ENCODE measurements at places on chromosomes 16 and 17.

DNA sequence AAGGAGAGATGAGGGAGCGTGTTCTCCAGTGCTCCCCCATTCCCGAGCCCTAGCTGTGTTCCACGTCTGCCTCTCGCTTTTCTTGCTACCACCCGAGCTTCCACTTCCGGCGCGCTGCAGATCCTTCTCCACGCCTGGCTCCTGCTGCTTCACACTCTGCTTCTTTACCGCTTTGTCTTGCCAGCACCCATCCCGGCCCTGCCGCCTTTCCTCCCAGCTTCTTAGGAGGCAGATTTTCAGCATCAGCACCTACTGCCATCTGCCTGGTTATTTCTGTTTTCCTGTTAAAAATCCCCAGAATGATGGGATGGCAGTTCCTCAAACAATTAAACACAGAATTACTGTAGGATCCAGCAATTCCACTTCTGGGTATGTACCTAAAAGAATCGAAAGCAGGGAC lies 64.7 kb downstream of the ELAC2 start:
- no peak for DNase-seq

DNA sequence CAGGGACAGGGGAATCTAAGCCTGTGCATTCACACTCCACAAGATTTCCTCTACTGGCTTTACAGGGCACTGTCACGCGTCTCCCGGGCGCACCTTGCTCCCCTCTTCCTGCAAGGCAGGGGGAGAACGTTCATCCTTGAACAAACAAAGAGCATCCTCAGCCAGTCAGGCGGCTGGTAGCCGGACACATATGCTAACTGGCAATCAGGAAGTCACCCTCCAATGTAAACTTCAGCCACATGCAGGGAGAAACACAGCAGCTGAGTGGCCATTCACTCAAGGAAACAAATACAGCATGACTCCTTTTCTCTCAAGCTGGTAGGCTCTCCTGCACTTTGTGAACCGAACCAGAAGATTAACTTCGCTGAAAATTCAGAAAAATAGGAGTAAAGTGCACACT lies 10.8 kb upstream of the HSBP1 start:
- no peak for DNase-seq

- DNase-seq: no peak
Observed at GRCh38 chr17:81487487-81488275, 24.9 kb downstream of the ACTG1 start.

DNA sequence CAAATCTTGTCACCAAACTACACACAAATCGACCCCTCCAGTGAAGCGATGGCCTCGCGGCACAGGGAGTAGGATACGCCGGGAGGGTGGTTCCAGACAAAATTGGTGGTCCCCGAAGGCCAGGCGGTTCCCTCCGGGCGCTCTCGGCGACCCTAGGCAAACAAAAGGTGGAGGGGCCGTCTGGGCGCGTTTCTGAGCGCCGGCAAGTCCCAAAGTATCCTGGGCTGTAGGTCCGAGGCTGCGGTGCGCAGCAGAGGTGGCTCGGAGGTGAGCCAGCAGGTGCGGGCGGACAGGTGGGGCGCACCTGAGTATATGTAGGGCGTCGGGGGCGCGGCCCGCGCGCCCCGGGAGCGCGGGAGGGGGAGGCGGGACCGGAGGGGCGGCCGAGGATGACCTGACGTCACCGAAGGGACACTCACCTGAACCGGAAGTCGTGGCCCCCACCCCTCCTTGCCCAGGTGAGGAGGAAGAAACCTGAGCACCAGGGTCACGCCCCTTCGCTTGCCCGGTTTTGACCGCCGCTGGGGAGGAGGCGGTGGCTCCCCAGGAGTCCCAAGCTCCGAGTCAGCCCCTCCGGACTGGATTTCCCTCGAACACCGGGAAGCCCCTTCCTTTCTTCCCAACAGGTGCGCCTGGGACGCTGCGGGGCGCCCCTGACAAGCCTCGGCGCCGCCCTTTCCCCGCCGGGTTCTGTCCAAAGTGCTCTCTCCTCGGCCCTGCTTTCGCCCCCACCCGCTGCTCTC lies at the start of gene CLDN7:
Gene CLDN7 (minus strand): TSS at position 287 of the 743 bp plus-strand sequence. CDS start 435 bp downstream, outside the sequence.
- no peak for DNase-seq

DNA sequence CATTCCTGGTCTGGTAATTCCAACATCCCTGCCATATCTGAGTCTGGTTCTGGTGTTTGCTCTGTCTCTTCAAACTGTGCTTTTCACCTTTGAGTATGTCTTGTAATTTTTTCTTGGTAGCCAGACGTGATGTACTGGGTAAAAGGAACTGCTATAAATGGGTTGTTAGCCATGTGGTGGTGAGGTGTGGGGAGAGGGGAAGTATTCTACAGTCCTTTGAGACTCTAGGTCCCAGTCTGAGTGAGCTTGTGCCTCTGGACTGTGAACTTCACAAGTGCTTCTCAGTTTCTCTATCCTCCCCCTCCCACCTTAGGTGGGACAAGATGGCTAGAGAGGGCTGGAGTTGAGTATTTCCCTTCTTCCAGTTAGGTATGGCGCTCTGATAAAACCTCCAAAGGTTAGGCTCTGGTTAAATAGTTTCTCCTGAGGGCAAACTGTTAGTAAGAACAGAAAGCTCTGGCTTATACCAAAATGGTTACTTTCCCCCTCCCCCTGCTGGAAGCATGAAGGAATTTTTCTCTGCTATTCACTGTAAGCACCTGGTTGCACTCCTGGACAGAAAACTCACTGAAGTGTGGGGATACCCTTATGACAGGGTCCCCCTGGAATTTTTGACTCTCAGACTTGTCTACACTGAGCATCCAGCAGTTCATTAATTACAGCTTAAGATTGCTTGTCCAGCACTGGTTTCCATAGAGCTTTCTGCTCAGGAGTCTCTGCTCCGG lies 87.8 kb downstream of the MARCHF10 start:
- no peak for DNase-seq

DNA sequence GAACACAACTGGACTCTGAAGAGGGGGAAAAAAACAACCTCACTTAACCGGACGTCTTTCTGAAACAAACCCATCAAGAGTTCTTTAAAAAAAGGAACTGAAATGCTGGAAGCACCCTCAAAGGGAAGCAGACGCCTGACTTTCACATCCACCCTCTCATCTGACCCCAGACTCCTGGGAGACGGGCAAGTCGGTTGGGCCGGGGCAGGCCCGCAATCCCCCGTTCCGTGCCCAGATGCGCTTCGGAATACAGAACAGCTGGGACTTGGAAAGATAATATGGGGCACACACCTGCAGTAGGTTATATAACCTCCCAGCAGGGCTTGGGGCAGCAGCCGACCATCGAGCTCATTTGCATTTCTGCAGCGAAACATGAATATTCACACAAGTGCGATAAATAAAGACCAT lies 3.7 kb downstream of the ARHGAP27 start:
- no peak for DNase-seq

- peak; percentile 83 for DNase-seq
Observed at GRCh38 chr16:84730406-84731106, 30.8 kb downstream of the USP10 start.

DNA sequence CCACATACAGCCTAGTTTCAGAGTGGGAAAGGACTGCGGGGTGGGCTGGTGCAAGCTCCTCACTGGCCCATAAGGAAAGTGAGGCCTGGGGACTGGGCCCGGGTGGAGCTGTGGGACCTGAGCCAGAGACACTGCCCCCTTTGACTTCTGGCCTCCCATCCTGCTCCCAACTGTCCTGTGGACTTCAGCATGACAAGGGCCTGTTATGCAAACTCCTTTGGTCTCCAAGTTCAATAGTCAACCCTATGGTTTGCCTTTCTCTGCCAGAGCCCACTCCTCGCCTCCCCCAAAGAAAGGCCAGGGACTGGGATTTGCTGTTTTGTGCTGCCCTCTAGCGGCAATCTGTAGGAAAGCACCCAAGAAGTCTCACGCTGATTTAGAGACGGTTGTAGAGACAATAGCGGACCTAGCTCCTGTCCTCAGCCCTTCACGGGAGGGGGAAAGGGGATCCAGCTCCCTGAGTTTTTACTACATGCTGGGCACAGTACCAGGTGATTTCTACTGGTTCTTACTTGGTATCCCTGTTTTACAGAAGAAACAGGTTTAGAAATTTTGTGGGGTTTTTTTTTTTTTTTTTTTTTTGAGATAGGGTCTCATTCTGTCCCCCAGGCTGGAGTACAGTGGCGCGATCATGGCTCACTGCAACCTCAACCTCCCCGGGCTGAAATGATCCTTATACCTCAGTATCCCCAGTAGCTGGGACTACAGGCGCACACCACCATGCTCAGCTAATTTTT lies 1.2 kb upstream of the TLCD3B start:
- DNase-seq: no peak

DNA sequence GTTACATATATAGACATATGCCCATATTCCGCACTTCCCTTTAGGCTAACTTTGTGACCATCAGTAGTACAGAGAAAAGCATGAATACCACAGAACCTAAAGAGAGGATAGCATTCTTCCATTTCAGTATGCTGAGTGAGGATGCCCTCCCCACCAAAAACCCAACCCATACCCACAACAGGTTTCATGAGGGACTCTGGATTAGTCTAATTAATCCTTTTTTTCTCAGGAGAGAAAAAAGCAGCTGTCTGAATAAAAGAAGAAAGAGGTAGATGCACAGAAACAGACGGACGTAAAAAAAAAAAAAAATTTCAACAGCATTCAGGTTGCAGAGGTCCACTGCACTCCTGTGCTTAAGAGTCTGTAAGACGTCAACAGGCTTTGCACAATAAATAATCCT lies 6.7 kb downstream of the MMD start:
- no peak for DNase-seq

- DNase-seq: no peak
Observed at GRCh38 chr17:9313346-9313745, 262.3 kb downstream of the STX8 start.

DNA sequence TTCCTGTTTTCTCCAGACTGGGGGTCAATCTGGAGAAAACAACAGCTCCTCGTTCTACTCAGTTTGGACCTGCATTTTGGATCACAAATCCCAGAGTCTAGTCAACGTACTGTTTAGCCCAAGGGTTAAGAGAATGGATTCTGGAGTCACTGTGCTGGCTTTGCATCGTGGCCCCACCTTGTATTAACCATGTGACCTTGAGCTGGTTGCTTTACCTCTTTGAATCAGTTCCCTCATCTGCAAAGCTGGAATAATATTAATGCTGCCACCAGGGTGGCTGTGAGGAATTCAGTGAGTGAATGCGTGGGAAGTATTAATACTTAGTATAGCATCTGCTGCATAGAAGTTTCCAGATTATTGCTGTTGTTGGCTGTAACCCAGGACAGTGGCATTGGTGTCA lies 11.3 kb upstream of the DHRS7C start:
- DNase-seq: no peak

DNA sequence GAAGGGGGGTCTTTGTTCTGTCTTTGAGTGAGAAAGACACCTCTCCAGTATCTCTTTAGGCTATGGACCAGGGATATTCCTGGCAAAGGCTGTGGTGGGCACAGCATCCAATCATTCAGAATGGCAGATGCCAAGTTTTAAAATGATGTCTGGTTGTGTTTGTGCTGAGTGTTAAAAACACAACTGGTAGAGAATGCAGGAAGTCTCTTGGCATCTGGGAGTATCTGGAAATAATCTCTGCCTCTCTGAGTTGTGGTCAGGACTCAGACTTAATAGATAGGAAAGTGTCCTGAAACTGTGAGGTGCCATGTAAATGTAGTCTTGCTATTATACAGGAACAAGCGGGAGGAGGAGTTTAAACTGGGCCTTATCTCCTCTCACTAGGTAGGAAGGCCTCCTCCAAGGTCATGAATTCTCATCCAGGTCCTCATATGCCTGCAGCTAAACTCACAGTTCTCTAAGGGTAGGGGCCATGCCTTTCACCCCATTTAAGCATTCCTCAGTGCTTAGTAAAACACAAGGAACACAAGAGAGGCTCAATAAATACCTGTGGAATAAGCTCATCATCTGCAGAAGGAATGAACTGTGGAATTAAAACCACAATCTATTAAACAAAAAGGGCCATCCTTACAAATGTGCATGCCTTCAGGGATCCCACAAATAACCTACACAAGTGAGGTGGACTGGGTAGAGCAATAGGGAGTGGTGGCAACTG lies 317.6 kb downstream of the CBLN1 start:
- peak; percentile 61 for DNase-seq

- DNase-seq: no peak
Observed at GRCh38 chr17:83199500-83200201, 120.2 kb downstream of the METRNL start.

DNA sequence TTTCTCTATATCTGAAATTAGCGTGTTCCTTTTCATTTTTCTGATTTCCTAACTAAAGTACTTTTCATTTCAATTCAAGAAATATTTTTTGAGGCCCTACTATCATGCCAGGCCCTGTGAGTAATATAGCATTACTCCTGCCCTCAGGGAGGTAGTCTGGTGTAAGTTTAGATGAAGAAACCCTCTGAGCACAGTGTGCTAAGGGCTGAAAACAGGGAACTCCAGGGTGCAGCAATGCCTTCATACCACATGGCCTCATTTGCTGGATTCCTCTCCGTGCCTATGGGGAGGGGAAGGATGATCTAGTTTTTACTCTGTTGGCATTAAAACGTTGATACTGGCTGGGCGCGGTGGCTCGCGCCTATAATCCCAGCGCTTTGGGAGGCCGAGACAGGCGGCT lies 4.7 kb downstream of the COQ9 start:
- no peak for DNase-seq

DNA sequence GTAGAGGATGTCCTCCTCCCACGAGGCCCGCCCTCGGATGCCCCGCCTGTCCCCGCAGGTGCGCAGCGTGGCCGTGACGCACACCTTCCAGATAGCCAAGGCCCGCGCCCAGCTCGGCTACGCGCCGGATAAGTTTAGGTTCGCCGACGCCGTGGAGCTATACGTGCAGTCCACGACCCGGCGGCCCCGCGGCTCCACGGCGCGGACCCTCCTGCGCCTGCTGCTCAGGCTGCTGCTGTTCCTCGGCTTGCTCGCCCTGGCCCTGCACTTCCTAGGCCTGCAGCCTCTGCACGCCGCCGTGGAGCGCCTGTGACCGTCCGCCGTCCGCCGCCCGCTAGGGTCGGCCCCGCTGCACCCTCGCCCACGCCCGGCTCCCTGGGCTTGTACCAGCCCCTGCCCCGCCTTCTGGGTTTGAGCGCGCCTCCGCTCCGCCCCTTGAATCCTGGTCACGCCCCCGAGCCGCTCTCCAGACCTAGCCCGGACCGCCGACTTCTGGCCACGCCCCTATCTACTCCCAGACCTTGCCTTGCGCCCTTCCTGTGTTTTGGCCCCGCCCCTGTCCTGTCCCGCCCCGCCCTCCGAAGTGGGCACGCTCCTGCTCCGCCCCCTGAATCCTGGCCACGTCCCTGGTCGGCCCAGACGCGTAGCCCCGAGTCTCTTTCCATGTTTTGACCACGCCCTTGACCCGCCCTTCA lies 15.8 kb upstream of the EEF2K start:
- peak; percentile 100 for DNase-seq

GRCh38 chr16:87418216-87418615 lies 26.1 kb downstream of the MAP1LC3B start:
- DNase-seq: no peak

Measured in AG04450 (cell line).